SK-MEL-5 (cell line): ENCODE measurements at places on chromosomes 1 and 21.

- no peak for DNase-seq
Measured at GRCh38 chr1:156707417-156708217, 2.2 kb upstream of the CRABP2 start.

- peak; percentile 93 for DNase-seq
Measured at GRCh38 chr1:227234998-227235405, 83.3 kb downstream of the CDC42BPA start.

DNA sequence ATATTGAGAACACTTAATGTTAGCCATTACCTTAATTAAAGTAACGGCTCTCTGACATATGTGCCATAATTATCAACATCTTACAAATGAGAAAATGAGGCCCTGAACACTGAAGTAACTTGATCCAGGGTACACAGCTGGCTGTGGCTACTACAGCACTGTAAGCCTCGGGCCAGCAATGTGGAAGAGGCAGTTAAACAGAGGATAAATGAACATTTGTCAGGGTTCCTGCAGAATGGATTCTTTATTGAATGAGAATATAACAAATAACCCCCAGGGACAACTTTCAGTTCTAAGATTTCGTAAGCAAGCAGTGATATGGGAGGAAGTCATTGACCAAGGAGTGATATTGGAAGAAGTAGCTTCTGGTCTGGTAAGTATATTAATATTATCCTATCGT, 70.5 kb upstream of the SCYL3 start:
- DNase-seq, result peak; percentile 89

- no peak for DNase-seq
Measured at GRCh38 chr1:201032408-201032807, 8.9 kb upstream of the KIF21B start.

GRCh38 chr1:85417876-85418275, 47.1 kb downstream of the DDAH1 start:
- no peak for DNase-seq

GRCh38 chr1:246728311-246728710, 4.1 kb downstream of the SCCPDH start:
- no peak for DNase-seq

DNA sequence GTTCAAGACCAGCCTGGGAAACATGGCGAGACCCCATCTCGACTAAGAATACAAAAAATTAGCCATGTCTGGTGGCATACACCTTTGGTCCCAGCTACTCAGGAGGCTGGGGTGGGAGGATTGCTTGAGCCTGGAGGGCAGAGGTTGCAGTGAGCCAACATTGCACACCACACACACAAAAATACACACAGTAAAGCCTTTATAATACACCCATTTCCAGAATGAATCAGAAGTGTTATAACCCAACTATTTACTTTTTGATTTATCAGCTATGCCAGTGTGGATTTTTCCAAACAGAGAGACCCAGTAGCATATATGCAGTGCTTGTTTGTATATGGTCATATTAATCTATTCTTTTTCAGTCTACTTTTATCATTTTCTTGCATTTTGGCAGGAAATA, 200.1 kb downstream of the ZP4 start:
- no peak for DNase-seq

DNA sequence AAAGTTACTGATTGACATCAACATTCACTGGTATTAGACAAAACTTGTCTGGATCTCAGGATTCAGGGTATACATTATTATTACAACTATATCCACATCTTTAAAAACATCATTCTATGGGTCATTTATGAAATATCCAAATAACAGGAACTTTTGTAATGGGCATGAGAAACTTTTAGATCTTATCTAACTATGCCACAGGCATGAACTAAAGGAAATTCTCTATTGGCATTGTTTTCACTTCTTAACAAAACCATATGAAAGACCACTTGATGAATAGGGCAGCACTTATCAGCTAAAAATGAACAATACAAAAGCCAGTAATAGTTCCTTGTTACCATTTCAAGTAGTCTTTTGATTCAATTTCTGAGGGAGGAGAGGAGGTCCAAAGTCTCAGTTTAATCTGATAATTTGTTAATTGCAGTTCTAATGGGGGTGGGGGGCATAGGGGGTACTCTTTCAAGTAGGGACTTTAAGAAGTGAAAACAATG, 30.8 kb upstream of the CPLANE2 start:
- no peak for DNase-seq

GRCh38 chr21:35127851-35128250, 78.7 kb upstream of the RUNX1 start:
- DNase-seq, result no peak

- DNase-seq, result no peak
Measured at GRCh38 chr1:10502206-10502605, 27.5 kb downstream of the PEX14 start.

DNA sequence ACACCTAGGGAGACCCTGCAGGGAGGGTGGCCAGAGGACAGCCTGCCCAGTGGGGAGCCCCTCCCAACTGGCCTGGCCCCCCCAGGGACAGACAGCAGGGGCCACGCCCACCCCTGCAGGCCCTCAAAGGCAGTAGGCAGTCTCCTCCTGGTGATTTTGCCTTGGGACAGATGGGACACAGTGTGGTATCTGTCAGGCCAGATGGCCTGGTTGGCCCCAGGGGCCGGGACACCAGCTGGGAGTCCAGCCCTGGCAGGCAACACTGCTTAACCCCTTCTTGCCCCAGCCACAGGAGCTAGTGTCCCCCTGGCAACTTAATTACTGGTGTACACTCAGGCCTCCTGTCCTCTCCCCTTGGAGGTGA, 17.8 kb downstream of the IFFO2 start:
- DNase-seq, result no peak

- no peak for DNase-seq
Measured at GRCh38 chr1:39220891-39221870, 16.7 kb downstream of the MACF1 start.

DNA sequence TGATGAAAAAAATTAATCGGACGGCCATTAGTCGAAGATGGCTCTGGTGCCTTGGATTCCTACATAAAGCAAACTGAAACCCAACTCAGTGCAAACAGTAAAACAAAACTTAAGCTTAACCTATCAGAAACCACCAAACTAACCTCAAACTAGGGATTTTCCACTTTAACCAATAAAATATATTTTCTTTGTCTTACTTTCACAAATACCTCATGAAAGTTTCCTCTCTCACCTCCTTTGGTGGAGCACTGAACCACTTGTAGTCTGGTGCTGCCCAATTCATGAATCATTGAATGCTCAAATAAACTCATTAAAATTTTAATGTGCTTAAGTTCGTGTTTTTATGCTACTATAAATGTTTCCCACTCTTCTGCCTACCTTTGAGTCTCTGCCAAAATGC, 7.0 kb downstream of the ADORA3 start:
- no peak for DNase-seq

GRCh38 chr1:231013391-231014015, 26.6 kb downstream of the FAM89A start:
- no peak for DNase-seq

GRCh38 chr1:204326771-204327300, 32.9 kb downstream of the PLEKHA6 start:
- DNase-seq, result peak; percentile 30

- peak; percentile 4 for DNase-seq
Measured at GRCh38 chr1:42035205-42035829, 116.6 kb upstream of the HIVEP3 start.

- no peak for DNase-seq
Measured at GRCh38 chr21:39313042-39313570, 326 bp downstream of the BRWD1 start.

- DNase-seq, result no peak
Measured at GRCh38 chr21:46154955-46155513, 345 bp downstream of the FTCD start.

GRCh38 chr1:187878883-187879282, 1050.1 kb downstream of the PLA2G4A start:
- no peak for DNase-seq

GRCh38 chr1:95282518-95282895, 48.5 kb downstream of the RWDD3 start:
- no peak for DNase-seq

- DNase-seq, result no peak
Measured at GRCh38 chr21:24023936-24024335, 1583.3 kb downstream of the MRPL39 start.

- DNase-seq, result no peak
Measured at GRCh38 chr1:58768191-58768731, 15.6 kb downstream of the JUN start.
